ENCODE measurements at places on chromosomes 16 and 17.
A peak's percentile ranks its signal among the peaks of the same experiment; 100 is the strongest.

DNA sequence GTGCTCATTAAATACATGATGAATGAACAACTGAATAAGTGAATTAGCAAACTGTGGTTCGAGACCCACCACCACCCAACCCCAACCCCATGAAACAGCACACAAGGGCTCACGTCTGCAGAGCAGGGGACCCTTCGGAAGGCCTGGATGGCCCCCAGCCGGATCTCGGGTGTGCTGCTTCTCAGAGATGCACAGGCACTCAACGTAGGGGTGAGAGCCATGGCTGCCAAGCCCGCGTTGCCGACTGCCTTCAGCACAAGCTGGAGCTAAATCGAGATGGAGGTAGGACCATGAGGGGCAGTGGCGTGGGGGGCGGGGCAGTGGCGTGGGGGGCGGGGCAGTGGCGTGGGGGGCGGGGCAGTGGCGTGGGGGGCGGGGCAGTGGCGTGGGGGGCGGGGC lies 93.2 kb downstream of the LITAF start:
- no peak overlapping the region for H3K4me3 ChIP-seq
- H3K4me1 ChIP-seq: peaks cover 12% of the 10 kb centered on the region
- H3K27ac ChIP-seq: no peak overlapping the region
- no peak for DNase-seq
- H3K27me3 ChIP-seq: no peaks in the 10 kb centered on the region
- H3K36me3 ChIP-seq: no peaks in the 10 kb centered on the region

DNA sequence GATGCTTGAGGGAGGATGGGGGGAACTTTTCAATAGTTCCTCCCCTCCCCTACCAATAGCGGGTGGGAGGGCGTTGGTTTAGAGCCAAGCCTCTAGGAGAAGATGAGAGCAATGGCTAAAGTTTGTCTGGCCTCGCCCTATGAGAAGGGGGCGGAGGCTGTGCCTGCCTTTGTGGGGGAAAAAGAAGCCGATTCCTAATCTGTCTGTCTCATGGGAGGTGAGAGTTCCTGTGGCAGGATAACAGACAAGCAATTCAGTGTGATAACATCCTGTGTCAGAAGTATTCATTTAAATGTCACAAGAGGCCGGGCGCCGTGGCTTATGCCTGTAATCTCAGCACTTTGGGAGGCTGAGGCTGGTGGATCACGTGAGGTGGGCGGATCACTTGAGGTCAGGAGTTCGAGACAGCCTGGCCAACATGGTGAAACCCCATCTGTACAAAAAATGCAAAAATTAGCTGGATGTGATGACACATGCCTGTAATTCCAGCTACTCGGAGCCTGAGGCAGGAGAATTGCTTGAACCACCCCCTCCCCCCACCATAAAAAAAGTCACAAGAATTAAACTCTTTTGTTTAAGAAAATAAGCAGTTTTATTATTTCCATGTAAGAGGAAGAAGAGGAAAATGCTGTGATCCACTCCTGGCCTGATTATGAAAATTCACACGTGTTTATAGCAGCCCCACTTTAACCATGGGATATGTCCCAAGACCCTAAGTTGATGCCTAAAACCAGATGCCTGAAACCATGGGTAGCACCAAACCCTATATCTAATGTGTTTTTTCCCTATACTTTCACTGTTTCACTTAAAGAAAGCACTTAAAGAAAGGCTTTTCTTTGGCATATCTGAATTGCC lies 1.7 kb downstream of the SLFN5 start:
- DNase-seq: peak; percentile 46
- peaks cover 9% of the 10 kb centered on the region for H3K36me3 ChIP-seq
- peak overlapping the region; percentile 97 for H3K4me3 ChIP-seq
- H3K27me3 ChIP-seq: no peaks in the 10 kb centered on the region

- no peaks in the 10 kb centered on the region for H3K36me3 ChIP-seq
- no peak overlapping the region for H3K27ac ChIP-seq
- no peak for DNase-seq
- H3K4me3 ChIP-seq: no peak overlapping the region
- peaks cover 4% of the 10 kb centered on the region for H3K4me1 ChIP-seq
These were observed 839 bp upstream of the METRN start for GRCh38 chr16:714079-714478.

DNA sequence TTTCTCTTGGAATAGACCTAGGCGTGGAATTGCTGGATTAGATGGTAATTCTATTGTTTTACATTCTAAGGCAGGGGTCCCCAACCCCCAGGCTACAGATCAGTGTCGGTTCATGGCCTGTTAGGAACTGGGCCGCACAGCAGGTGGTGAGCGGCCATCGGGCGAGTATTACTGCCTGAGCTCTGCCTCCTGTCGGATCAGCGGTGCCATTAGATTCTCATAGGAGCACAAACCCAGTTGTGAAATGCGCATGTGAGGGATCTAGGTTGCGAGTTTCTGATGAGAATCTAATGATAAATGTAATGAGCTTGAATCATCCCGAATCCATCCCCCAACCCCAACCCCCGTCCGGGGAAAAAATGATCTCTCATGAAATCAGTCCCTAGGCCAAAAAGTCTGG lies 23.0 kb downstream of the NLRC5 start:
- H3K4me3 ChIP-seq: no peak overlapping the region
- no peaks in the 10 kb centered on the region for H3K27me3 ChIP-seq
- H3K4me1 ChIP-seq: peaks cover 84% of the 10 kb centered on the region
- DNase-seq: no peak
- peak overlapping the region; percentile 80 for H3K27ac ChIP-seq

DNA sequence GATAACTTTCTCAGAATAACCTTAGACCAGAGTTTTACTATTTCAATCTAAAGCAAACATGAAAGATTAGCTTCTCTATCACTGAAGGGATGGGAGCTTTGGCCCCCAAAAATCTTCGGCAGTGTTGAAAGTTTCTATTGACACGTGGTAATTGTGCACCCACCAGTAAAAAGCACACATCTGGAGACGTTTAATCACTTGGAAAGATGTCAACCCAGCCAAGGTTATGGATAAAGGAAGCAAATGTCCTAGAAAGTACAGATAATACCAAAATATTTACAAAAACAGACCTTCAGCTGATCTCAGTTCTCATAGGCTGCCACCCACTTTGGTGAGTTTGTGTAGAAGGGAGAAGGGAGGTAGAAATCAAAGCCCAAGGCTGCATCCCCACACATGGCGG lies 5.3 kb downstream of the MYCBPAP start:
- no peak for DNase-seq
- no peaks in the 10 kb centered on the region for H3K36me3 ChIP-seq
- peaks cover 15% of the 10 kb centered on the region for H3K4me1 ChIP-seq

Data from naive thymus-derived CD4-positive, alpha-beta T cell (primary cell).